ENCODE measurements at places on chromosomes 1 and 21.

GRCh38 chr1:98373056-98373455, 288.5 kb upstream of the SNX7 start:
- DNase-seq, result no peak

DNA sequence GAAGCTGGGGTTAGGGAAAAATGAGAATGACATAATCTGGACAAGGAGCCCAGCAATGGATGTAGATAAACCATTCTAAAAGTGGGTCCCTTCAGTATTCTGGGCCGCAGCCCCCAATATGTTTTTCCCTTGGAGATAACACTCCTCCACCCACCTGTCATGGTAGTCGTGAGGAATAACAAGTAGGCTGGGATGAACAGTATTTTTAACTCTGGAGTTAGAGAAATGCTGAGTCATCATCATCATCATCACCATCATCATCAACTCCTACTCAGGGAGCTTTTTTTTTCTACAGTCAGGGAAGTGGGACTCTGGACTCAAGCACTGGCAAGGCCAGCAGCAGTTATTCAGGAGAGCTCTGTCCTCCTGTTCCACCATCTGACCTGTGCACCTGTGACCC, 12.8 kb downstream of the CADM3 start:
- no peak for DNase-seq

- no peak for DNase-seq
Measured at GRCh38 chr1:210123383-210123782, 109.2 kb upstream of the SERTAD4 start.

- DNase-seq, result no peak
Measured at GRCh38 chr1:31507676-31508530, 68.4 kb upstream of the TINAGL1 start.

- no peak for DNase-seq
Measured at GRCh38 chr1:38120552-38121230, 74.1 kb upstream of the POU3F1 start.

GRCh38 chr1:228093050-228093906, 9.8 kb downstream of the C1orf35 start:
- no peak for DNase-seq

Measured in NCI-H1105 (cell line).